ENCODE measurements at places on chromosomes 5 and 9.
A peak's percentile ranks its signal among the peaks of the same experiment; 100 is the strongest.

- DNase-seq, result peak; percentile 30
Measured at GRCh38 chr9:29830821-29831220, 2257.5 kb upstream of the C9orf72 start.

DNA sequence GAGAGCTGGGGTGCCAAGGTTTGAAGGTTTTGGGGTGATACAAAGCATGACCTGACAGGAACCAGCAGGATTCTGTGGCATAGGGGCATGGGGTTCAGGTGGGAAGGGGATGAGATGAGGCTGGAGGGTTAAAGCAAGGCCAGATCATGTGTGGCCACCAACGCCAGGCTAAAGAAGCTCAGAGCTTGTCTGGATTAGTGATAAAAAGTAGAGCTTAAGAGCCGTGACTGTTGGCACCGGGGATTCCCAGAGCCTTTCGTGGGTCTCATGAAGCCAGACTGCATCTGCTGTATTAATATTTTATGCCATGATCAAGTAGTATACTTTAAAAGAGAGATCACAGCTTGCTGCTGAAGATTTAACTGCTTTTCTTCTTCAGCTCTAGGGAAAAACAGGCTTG is 8.5 kb upstream of the GSN start:
- DNase-seq, result no peak

DNA sequence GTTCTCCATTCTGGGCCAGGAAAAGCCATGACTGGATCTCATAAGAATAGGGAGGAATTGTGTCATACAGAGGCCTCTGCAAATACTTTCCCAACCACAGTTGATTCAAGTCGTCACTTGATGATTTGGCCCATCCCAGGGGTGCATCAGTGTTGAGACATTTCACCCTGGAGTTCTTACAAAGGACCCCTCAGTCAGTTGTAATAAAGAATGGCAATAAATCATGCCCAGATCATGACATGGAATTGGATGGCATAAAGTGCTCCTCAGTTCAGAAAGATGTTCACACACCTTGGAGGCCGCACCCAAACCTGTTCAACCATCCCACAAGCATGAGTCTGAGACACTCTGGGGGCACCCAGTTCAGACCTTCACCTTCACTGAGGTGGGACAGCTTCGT is 168.1 kb downstream of the NR3C1 start:
- peak; percentile 64 for DNase-seq

DNA sequence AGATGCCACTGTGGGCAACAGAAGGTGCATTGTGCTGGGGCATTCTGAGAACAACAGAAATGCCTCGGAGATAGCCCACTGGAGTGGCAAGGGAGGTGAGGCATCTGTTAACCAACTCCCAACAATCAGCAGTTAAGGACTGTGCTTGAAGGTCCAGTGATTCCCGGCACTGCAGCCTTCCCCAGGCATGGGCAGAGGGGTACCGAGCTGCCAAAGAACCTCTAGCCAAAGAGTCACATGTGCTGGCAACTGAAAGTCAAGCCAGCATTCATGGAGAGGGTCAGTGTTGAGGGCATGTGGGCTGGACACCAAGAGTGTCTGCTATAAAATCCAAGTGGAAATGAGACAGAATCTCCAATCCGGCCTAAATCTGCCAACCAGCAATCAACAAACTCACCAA is 149.6 kb downstream of the ASTN2 start:
- no peak for DNase-seq
